ENCODE measurements at places on chromosomes 2 and 18.

- DNase-seq: no peak
Observed at GRCh38 chr18:28177828-28178635, 1.1 kb upstream of the CDH2 start.

DNA sequence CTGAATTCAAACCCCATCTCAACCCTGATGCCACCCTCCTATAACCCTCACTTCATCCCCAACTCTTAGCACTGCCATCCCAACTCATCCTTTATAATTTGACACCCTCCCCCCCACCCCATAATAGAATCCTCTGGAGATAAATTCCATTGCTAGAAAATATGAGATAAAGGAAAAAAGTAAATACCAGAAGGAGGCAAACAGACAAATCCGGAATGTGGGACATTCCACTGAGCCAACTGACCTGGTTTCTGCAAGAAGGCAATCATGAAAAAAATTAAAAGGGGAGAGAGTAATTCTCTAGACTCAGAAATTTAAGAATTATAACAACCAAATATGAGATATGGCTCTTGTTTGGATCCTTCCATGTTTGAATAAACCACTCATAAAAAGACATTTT, 132.4 kb downstream of the CYP26B1 start:
- no peak for DNase-seq

- DNase-seq: no peak
Observed at GRCh38 chr2:96838345-96839292, 5.2 kb downstream of the ANKRD23 start.

GRCh38 chr2:15700131-15700530, 108.5 kb downstream of the DDX1 start:
- DNase-seq: no peak

- no peak for DNase-seq
Observed at GRCh38 chr18:39375066-39375465, 1809.5 kb upstream of the CELF4 start.

DNA sequence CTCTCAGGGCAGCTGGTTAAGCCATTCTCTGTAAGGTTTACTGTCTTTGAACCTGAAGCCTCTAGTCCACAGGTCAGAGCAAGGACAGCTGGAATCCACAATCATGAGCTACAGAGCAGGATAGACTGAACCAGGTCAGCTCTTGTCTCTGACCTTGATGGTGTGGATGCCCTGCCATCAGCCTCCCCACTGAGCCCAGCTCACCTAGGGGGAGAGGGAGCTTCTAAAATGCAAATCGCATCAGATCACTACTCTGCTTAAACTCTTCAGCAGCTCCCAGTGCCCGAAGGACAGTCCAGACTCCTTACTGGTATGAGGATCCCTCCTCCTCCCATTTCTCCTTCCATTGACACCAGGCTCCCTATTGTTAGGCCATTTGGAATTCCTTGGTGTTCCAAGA, 255.3 kb upstream of the CCDC68 start:
- no peak for DNase-seq

All from activated naive CD4-positive, alpha-beta T cell treated with Interleukin-2 at 50 U/mL for 16 hours (primary cell).